Activated T-helper 2 cell treated with anti-CD3 and anti-CD28 coated beads, Interferon-gamma antibody, Interleukin-2, Interleukin-4, amounts not matched to agents 10 μg/mL and 5 μg/mL and 100 μg/mL, durations not matched to agents 14 hours and 24 hours and 36 hours (primary cell): ENCODE measurements at places on chromosomes 13 and 19. TPM values are rescaled to one million over a fixed set of nuclear protein-coding genes. Genes with fewer than 3 reads are reported as not detected.

DNA sequence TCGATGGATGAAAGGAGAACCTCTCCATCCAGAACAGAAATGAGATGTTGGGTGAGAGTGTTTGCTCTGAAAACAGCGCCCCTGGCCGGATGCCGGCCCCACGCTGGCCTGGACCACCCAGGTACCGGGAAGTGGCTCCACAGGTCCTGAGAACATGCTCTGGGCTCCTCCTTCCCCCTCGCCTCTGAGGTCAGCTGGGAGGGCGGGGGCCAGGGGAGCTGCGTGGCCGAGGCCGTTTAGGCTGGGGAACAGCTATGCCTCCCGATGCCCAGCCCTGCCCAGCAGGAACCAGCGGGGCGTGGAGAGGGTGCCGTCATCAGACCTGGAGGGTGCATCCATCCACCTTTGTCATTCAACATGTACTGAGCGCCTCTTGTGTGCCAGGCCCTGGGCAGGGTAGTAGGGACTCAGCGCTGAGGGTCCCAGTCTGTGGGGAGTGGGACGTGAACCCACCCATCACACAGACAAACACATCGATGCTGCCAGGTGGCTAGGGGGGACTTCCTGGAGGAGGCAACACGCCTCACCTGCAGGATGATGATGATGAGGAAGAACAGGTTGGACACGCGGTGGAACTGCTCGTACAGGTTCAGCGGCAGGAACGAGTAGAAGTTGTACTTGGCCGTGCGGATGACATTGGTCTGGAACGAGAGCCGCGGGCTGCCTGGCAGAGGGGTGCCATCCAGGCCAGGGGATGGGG, 4.2 kb downstream of the ATP8B3 start:
- no peak overlapping the region for H3K4me3 ChIP-seq
- DNase-seq = no peak
- peaks cover 6% of the 10 kb centered on the region for H3K4me1 ChIP-seq

DNA sequence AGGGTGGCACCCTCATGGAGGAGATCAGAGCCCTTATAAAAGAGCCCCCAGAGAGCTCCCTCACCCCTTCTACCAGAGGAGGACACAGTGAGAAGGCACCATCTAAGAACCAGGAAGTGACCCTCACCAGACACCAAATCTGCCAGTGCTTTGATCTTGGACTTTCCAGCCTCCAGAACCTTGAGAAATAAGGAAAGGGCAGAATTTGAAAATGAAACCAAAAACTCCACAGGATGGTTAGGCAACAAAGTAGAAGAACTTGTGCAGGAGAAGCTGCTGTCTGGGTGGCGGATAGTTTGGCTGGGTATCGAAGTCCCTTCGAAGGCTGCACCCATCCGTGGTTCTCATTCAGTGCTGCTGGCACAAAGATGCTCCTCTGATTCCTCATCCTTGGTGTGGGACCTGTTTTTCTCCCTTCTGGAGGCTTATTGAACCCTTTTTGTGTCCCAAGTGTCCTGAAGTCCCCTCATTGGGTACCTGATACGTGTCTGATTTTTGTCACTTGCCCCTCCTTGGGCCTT, 130.8 kb downstream of the KDM4B start:
- no peaks in the 10 kb centered on the region for H3K27me3 ChIP-seq
- H3K27ac ChIP-seq = no peak overlapping the region
- H3K36me3 ChIP-seq = peaks cover 56% of the 10 kb centered on the region
- DNase-seq = no peak

DNA sequence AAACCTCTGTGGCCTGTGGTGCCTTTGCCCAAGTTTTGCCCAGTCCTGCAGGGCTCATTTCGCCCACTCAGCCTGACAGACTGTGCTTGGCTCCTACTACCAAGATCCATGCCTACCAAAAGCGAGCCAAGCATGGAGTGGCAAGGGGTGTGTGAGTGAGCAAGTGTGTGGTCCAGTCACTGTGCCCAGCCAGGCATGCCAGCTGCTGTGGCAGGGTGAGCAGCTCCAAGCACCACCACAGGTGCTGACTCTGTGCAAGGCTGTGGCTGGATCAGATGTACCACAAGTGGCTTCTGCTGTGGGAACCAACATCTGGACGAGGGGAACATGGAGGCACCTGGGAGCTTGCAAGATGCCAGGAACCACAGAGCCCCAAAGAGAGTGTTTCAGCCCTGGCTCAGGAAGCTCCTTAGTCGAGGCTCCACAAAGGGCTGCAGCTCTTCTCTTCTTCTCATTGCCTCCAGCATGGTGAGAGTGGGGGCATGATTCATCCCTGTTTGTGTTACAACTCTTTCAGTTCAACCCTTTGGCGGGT, 1564.2 kb upstream of the MIR17HG start:
- H3K4me1 ChIP-seq = no peaks in the 10 kb centered on the region
- no peak overlapping the region for H3K27ac ChIP-seq

- H3K36me3 ChIP-seq = no peaks in the 10 kb centered on the region
- no peak for DNase-seq
- no peak overlapping the region for H3K27ac ChIP-seq
- no peak overlapping the region for H3K4me3 ChIP-seq
- H3K27me3 ChIP-seq = peaks cover 5% of the 10 kb centered on the region
Measured at GRCh38 chr13:113843864-113844556, 19.9 kb downstream of the GAS6 start.

DNA sequence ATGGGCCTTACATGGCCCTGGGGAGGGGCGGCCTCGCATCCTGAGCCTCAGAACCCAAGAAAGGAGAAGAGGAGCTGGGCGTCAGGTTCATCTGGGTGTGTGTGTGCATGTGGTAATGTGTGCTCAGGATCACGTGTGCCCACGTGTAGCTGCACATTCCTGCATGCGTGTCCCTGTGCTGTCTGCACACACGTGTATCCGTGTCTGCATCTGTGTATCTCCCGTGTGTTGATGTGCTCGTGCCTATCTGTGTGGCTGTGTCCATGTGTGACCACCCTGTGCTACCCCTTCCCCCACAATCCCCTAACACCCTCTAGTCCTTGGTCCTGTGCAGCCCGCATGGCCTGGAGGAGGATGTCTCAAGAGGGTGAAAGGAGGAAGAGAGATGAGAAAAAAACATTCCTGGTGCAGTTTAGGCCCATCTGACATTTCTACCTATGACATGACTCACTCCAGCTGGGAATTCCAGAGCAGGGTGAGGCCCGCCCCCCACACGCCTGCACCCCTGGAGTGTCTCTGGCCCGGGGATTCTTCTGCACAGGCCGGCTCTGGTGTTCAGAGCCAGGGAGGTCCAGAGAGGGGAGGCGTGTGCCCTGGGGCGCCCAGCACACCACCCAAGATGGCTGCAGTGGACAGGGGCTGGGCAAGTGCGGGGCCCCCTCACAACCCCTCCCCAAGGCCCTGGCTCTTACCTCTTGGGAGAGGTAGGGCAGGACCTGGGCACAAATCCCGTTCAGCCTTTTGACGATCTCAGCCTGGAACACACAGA, 7.1 kb downstream of the TLE5 start:
- H3K27me3 ChIP-seq = no peaks in the 10 kb centered on the region
- DNase-seq = no peak
- no peak overlapping the region for H3K4me3 ChIP-seq
- H3K4me1 ChIP-seq = peaks cover 21% of the 10 kb centered on the region
- H3K36me3 ChIP-seq = peaks cover 58% of the 10 kb centered on the region

The ZNF296 gene
- 3.9 and 5.8 TPM in 2 replicates for total RNA-seq

The SLC10A2 gene
- total RNA-seq = not detected in 2 replicates

The RHPN2 gene
- total RNA-seq = 3.5 and 5.0 TPM in 2 replicates
